GM06990 (cell line): ENCODE measurements at places on chromosomes 11 and 22.

GRCh38 chr11:12232817-12233601 lies 122.6 kb downstream of the MICAL2 start:
- no peak for DNase-seq

GRCh38 chr11:114050258-114050927 lies 9.1 kb upstream of the ZBTB16 start:
- no peak for DNase-seq

DNA sequence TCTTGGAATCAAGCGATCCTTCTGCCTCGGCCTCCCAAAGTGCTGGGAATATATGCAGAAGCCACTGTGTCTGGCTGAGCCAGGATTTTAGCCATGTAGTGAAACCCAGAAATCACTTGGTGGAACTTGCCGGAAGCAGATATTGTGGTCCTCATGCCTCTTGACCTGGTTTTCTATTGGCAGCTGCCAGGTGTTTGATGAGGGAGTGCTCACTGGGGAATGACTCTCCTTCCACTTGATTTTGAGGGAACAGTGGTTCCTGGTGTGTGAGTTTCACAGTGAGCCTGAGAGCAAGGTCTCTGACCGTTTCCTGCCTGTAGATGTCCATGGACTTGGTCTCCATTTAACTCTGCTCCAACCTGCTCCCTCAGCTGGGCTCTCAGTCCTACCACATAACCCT lies 34.7 kb upstream of the ELF5 start:
- DNase-seq = no peak

GRCh38 chr11:14612694-14613093 lies 30.9 kb upstream of the PDE3B start:
- no peak for DNase-seq

GRCh38 chr22:32132126-32132525 lies 27.0 kb downstream of the C22orf42 start:
- no peak for DNase-seq

DNA sequence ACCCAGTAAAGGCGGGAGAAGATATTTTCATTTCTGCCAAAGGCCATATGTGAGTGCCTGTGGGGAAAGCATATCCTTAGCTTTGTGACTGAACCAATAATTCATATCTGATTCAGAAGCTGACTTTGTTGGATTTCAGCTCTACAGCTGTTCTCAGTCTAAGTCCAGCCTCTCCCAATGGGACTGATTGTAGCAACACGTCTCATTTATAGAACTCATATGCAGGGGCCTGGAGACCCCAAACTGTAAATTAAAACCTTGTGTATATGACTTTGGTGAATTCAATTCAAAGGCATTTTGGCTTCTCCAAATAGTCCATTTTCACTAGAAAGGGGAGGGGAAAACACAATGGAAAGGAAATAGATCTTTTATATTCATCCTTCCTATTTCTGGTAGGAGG lies 250.4 kb upstream of the SORL1-AS1 start:
- DNase-seq = no peak
